ENCODE measurements at places on chromosomes 13 and 19. TPM values are rescaled to one million over a fixed set of nuclear protein-coding genes. Genes with fewer than 3 reads are reported as not detected.

The NLRP9 gene
- 0.01 TPM for polyA plus RNA-seq

DNA sequence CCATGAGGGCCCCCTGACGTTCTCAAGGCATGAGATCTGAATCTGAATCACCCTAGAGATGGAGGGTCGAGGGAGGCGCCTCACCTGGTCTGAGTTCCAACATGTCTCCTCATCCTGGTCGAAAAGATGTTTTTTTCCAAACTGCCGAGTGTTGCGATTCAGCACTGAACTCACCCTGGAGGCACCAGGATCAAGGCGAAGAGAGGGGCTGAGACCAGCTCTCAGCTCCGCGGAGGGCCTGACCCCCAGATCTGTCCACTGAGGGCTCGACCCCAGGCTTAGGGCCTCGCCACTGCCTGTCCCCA is 555 bp downstream of the NR2C2AP start:
- peaks cover 4% of the 10 kb centered on the region for H3K36me3 ChIP-seq
- peaks cover 11% of the 10 kb centered on the region for H3K27me3 ChIP-seq
- H3K4me1 ChIP-seq = peaks cover 4% of the 10 kb centered on the region

DNA sequence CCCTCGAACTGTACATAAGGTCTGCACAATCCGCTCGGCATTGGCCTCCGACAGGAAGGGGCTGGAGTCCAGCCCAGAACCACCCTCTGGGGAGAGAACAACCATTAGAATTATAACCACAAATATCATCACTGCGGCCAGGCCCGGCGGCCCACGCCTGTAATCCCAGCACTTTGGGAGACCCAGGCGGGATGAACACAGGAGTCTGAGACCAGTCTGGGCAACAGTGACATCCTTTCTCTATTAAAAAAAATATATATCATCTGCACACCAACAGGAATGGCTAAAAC is 11.4 kb downstream of the COQ8B start:
- no peak overlapping the region for H3K4me3 ChIP-seq
- H3K27me3 ChIP-seq = no peaks in the 10 kb centered on the region
- no peak overlapping the region for H3K27ac ChIP-seq
- no peaks in the 10 kb centered on the region for H3K4me1 ChIP-seq

- H3K27ac ChIP-seq = no peak overlapping the region
- H3K27me3 ChIP-seq = no peaks in the 10 kb centered on the region
- no peaks in the 10 kb centered on the region for H3K4me1 ChIP-seq
- no peak for DNase-seq
These were observed 147.1 kb upstream of the SLITRK1 start for GRCh38 chr13:84029396-84029795.

GRCh38 chr13:44508562-44509077 is 67.5 kb downstream of the TSC22D1 start:
- H3K4me1 ChIP-seq = peaks cover 13% of the 10 kb centered on the region
- H3K4me3 ChIP-seq = no peak overlapping the region
- H3K36me3 ChIP-seq = peaks cover 13% of the 10 kb centered on the region
- no peak for DNase-seq
- H3K27me3 ChIP-seq = no peaks in the 10 kb centered on the region

GRCh38 chr19:2728783-2729387 is 7.7 kb upstream of the DIRAS1 start:
- no peaks in the 10 kb centered on the region for H3K36me3 ChIP-seq
- no peaks in the 10 kb centered on the region for H3K27me3 ChIP-seq
- no peak overlapping the region for H3K27ac ChIP-seq
- H3K4me3 ChIP-seq = no peak overlapping the region
- DNase-seq = no peak

Data from small intestine (tissue), 16 donors.